ENCODE measurements at places on chromosomes 12 and 14.

GRCh38 chr14:105682956-105683570 is 156.7 kb downstream of the TMEM121 start:
- DNase-seq, result no peak

DNA sequence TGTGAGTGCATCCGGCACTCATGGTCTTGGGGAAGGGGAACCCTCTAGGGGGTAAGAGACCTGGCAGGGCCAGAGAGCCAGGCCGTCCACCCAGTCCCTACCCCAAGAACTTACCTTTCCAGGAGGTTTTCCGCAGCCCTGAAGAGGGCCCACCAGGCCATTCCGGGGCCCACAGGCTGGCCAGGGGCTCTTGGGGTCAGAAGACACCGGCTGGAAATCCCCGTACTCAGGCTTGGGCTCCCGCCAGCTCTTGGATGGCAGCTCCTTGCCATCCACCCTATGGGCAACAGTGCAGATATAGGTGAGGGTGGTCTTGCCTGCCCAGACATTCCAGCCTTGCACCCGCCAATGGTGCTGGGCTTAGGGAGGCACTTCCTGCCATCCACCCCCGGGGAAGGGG is 34.6 kb downstream of the NCKAP5L start:
- DNase-seq, result no peak

DNA sequence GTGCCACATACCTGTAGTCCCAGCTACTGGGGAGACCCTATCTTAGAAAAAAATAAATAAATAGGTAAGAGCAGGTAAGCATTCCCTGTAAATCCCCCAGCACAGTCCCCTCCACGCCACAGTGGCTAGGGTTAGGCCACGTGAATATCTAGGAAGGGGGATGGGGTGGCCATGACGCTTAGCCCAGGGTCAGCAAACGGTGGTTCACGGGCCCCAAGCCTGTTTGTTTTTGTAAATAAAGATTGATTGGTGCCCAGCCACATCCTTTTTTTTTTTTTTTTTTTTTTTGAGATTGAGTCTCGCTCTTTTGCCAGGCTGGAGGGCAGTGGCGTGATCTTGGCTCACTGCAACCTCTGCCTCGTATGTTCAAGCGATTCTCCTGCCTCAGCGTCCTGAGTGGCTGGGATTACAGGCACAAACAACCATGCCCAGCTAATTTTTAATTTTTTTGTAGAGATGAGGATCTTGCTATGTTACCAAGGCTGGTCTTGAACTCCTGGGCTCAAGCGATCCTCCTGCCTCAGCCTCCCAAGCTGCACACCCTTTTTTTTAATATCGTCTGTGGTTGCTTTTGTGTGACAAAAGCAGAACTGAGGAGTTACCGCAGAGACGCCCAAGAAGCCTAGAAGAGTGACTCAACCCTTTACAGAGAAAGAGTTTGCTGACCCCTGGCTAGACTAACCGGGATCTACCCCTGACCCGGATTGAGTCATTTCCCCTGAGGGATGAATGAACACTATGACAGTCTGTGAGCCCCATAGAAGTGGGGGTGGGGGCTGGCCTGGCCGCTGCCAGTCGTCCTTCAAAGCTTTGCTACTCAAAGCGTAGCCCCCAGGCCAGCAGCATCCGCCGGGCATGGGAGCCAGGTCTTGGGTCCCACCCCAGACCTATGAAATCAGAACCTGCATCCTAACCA is 113.7 kb upstream of the NCOR2 start:
- no peak for DNase-seq

DNA sequence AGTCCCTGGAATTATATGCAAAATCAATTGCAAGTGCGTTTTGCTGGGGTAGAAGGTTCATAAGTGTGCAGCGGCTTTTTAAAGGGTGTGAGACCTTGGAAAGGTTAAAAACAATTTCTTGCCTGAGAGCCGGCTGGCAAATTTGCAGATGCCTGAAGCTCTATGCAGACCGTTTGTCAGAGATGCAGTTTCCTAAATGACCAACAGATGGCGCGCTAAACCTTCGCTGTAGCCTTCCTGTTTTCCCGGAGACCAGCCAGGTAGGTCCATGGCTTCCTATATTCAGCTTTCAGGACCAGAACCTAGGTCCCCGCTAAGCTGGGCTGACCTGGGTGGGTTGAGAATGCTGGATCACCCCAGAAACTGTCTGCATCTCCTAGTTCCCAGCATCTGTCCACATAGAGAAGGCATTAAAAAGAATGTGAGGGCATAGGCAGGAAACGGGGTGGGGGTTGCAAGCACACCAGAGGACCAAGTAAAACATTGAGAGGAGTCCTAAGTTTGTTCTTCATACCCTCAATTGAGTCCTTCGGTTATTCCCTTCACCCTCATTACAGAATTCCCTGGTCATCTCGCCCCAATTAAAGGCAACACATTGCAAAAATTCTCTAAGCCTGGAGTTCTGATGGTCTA is 5.7 kb upstream of the NOS1 start:
- DNase-seq, result no peak

- DNase-seq, result no peak
These were observed 86.2 kb upstream of the GNG2 start for GRCh38 chr14:51774209-51774608.

- no peak for DNase-seq
These were observed 9.9 kb downstream of the SAV1 start for GRCh38 chr14:50658203-50658602.

GRCh38 chr14:72771561-72771960 is 122.3 kb downstream of the DPF3 start:
- DNase-seq, result no peak

- DNase-seq, result no peak
These were observed 70.3 kb downstream of the TBX5 start for GRCh38 chr12:114335607-114336006.

- DNase-seq, result no peak
These were observed 96.1 kb downstream of the APAF1 start for GRCh38 chr12:98741196-98741555.

GRCh38 chr12:127077262-127078045 is 1189.5 kb upstream of the TMEM132C start:
- no peak for DNase-seq

DNA sequence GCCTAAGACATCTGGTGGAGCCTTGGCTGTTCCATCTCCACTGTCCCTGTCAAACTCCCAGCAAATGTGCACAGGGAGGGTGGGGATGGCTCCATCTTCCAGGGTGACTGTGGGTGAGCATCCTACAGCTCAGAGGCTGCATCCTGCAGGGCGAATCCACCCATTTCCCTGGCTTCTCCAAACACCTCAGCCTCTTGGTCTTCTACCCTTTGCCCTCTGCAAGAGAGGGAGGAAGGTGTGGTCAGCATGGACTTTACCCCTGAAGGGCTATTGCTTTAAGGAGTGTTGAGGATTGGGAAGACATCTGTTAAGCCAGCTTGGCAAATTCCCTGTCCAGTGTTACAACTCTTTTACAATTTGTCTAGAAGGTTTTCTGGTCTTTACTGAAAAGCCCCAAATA is 23.1 kb upstream of the DGLUCY start:
- DNase-seq, result no peak

- no peak for DNase-seq
These were observed 117.6 kb downstream of the SLC35F4 start for GRCh38 chr14:57748279-57748678.

DNA sequence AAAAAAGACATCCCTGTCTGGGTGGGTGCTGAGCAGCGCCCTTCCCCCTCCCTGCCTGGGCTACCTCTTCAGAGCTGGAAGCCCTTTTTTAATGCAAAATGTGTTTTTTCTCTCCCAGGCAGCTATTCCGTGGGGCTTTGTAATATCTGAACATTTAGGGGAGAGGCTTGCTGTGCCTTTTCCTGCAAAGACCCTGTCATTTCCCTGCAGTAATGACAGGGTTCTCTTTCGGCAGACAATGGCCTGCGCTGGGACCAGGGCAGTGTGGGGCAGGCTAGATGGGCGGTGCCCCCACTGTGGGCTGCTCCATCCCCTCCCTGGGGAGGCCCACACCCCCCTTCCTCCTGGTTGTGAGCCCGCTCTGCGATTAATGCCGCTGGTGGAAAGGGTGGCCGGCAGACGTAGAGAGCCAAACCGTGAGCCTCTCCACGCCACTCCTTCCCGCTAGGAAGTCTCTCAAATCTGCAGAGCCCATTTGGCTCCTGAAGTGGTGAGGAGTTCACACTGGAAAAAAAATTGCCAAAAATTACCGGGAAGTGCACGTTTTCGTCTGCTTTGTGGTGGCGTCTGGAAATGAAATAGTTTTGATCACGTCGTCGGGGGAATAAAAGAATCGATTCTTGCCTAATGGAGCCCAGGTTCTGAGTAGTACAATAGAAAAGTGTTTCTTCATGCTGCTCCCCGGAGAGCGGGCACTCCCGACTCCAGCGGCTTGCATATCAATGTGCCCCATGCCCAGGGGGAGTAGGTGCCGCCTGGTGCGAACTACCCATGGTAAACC is 31.5 kb downstream of the KIF26A start:
- DNase-seq, result no peak

DNA sequence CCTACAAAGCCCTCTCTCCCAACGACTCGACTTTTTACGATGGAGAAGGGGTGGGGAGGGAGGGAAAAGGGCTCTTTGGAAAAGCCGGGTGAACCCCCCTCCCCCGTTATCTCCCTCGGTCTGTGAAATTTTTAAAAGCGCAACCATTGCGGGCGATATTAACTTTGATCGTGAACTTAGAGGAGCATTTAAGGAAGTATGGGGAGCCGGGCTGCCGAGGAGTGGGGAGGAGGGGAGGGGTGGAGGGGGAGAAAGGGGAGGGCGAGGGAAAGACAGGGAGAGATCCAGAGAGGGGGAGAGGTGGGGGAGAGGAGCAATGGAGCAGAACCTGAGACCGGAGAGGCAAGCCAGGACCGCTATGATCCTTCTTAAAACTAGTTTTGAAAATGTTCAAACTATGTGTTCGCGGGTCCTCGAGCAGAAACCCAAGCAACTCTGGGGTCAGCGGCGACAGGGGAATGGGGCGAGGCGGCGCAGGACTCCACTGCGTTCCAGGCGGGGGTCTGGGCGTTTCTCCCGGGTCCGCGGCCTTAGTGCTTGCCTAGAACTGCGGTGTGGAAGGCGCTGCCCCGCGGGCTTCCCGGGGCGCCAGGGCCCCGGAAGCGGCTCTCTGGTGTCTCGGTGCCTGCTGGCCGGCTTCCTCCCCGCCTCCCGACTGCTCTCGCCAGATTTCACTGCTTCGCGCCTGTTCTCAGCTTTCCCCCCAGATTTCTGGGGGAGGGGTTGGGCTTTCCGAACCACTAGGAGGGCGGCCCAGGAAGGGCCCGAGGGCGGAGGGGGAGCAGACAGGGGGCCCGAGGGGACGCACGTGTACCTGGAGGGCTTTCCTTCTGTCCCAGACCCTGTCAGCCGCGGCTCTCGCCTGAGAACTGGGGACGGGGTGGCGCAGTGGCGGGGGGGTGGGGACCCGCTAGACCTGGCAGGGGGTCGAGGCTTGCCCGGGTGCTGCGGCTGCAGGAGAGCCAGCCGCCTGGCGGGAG is at the start of gene HOTAIR:
Gene HOTAIR, minus strand, starts transcription at position 871 of the 980 bp plus-strand sequence.
- no peak for DNase-seq

GRCh38 chr14:64792231-64792630 is 87.5 kb downstream of the SPTB start:
- no peak for DNase-seq

DNA sequence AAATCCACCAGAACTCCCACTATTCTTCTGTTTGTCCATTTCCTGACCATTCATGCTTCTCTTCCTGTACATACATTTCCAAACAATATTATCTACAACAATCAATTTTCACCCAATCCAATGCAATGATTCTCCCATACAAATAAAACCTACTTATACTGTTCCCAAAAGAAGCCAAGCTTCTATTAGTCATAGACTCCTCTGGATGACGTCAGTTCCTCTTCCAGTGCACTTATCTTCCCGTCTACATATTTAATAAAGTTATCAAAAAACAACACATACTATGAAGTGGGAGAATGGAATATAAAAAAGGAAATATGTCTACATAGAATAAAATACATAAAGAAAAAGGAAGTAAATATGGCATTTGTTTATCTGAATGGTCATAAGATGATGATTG is 165.4 kb downstream of the FOXG1 start:
- no peak for DNase-seq

DNA sequence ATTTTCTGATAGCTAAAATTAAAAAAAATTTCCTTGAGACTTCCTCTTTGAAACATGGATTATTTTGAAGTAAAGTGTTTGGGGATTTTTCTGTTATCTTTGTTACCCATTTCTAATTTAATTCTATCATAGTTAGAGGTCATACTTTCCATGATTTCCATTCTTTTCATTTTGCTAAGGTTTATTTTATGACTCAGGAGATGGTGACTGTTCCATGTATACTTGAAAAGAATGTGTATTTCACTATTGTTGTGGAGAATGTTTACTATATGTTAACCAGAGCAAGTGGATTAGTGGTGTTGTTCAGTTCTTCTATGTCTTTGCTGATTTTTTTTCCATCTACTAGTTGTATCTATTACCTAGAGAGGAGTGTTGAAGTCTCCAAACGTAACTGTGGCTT is 250.5 kb upstream of the PELI2 start:
- DNase-seq, result no peak

- DNase-seq, result no peak
These were observed 15.1 kb upstream of the SLC25A3 start for GRCh38 chr12:98578392-98578791.

- DNase-seq, result no peak
These were observed 165.4 kb downstream of the FLRT2 start for GRCh38 chr14:85695300-85695699.

- DNase-seq, result no peak
These were observed 17.2 kb downstream of the KRT85 start for GRCh38 chr12:52350021-52350620.

- no peak for DNase-seq
These were observed 536 bp upstream of the SLC35E3 start for GRCh38 chr12:68745376-68745903.

GRCh38 chr14:30669594-30669993 is 47.5 kb downstream of the SCFD1 start:
- no peak for DNase-seq

GRCh38 chr12:98188650-98189077 is 326.7 kb upstream of the TMPO start:
- no peak for DNase-seq

DNA sequence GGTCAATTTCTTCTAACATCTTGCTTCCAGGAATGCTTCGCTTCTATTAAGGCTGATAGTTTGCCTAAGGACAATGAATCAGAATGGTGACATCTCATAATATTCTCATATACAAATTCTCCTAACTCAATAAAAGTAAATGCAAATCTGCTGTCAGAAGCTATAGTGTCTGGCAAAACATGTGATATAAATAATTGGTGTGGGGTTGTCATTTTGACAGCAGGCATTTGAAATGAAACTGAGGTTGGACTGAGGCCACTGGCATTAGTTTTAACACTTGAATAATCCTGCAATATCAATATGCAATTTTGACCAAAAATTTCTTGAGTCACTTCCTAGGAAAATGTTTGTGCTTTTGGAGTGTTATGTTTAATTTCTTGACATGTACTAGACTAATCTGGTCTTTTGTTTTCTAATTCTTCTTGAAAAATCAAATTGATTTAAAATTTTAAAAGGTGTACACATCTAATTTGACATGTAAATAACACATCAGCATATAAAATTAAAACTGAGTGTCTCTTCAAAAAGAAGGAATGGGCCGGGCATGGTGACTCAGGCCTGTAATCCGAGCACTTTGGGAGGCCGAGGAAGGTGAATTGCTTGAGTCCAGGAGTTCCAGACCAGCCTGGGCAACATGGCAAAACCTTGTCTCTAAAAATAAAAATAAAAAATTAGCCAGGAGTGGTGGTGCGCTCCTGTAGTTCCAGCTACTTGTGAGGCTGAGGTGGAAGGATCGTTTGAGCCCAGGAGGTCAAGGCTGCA is 92.3 kb upstream of the BTG1 start:
- no peak for DNase-seq

Data from NCI-H1436 treated with DMSO at 0.1 percent for 48 hours (cell line).